Muscle of back (tissue), 13 donors: ENCODE measurements at places on chromosomes 12 and 14.

GRCh38 chr12:3129301-3130056 is 52.3 kb downstream of the TSPAN9 start:
- no peak for DNase-seq

- peak; percentile 81 for DNase-seq
Measured at GRCh38 chr14:101207897-101208296, 304.4 kb upstream of the RTL1 start.

DNA sequence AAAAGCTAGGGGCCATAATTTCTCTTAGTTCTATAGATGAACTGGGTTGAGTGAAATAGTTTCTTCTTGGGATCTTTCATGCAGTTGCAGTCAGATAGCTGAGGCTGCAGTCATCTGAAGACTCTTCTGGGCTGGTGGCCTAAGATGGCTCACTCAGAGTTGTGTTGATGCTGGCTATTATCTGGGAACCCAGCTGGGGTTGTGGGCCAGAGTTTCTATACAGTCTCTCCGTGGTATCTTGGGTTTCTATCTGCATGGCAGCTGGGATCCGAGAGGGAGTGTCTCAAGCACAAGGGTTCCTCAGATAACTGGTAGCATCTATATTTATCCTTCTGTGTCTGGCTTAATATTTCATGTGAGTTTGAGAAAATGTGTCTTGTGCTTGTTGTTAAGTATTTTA is 21.1 kb downstream of the AVPR1A start:
- DNase-seq: no peak

DNA sequence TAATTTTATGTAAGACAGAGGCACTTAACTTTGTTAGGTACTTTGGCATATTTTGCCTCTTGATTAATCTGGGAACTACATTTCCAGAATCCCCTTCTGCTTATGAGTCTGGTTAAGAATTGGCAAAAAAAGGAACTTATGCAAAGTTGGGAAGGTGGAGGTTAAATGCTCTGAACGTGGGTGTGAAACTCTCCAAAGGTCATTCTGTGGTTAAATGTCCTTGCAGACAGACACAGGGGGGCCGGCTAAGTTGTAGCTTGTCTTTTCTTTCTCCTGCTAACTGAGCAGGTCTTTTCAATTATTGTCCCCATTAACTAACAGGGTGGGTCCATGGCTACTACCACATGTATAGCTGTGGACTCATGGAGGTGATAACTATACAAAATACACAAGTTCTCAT is 248.6 kb upstream of the NOVA1 start:
- DNase-seq: no peak

DNA sequence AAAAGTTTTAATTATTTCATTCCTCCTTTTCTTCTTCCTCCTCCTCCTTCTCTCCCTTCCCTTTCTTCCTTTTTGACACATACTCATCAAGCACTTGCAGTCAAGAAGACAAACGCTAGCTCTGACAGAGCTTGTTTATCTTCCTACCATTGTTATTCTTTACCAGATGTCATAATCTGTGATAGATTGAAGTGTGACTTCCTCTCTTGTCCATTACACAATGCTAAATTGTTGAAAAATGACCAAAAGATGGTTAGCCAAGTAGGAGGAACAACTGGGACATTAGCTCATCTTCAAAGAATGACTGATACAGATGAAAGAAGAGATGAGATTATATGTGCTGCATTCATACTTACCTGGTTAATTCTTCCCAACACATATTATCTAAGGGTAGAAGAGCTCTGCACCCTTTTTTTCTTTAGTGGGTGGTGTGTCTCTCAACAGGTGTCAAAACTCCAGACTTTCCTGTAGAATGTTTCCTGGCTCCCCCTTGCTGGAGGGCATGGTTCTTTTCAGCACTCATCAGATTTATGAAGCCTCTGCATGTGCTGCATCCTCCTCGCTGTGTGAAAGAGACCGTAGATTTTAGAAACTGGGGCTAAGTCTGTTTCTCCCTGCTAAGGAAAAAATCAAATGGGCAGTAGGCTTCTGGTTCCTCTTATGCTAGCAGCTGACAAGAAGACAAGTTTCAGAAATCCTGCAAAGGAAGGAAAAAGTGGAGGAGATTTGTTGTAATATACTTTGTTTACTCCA is 147.1 kb downstream of the TMX1 start:
- peak; percentile 42 for DNase-seq

GRCh38 chr12:55729819-55730818 is 1.3 kb upstream of the CD63 start:
- no peak for DNase-seq

DNA sequence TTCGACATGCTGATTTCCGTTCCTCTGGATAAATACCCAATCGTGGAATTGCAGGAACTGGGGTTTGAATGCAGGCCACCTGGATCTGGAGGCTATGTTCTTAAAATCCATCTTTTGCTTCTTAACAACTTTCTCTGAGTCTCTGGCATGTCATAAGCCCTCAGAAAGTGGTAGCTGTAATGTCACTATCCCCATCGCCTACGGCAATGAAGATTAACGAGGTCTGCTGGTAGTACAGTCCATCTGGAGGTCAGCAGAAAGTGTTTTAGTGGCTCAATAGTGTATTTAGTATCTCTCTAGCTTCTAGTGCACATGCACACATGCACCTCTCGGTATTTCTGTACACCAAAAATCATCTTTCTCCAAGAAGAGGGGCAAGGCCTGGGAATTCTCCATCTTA is 130.3 kb upstream of the NOS1 start:
- no peak for DNase-seq

DNA sequence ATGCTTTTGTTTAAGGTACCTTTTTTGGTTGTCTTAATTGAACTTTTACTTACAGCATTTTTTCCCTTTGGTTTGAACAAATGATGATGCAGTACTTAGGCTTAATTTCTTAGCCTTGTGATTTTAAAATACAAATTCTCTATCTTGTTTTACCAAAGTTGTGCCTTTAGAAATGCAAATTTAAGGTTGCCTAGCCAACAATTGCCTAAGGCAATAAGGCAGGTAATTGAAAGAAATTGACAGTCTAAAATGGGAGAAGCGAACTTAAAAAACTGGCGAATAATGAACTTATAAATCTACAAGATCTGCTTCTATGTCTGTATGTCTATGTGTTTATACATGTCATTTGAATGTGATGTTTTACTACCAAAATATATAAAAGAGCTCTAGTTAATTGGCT is 23.6 kb upstream of the CD69 start:
- no peak for DNase-seq

DNA sequence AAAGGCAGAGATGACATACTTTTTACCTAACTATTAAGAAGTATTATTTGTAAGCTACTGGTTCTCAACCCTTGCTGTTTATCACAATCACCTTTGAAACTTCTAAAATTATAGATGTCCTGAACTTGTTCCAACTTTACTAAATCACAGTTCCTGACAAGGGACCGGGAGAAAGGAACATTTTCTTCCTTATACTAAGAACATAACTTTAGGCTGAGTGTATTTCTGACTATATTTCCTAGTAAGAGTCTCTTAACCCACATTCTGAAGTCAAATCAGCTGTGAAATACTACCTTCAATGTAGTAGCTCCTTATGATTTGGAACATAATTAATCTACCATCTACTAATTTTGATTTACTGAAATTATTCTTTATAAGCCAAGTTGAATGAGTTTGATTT is 80.2 kb downstream of the BAZ1A start:
- DNase-seq: no peak

DNA sequence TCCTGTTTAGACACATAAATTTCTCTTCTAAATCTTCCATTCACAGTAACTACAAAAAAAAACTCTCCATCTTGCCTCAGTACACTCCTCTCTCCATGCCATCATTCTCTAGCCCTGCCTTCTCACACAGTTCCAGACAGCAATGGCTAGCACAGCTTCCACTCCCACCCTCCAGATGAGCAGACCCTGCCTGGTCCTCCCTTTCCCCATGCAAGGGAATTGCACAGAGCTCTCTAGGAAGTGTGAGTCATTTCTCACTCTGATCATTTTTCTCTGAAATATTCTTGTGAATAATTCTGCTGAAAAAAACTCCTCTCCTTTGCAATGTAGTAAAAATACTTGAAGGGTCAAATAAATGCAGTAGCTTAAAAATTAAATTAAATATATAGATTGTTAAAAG is 170.6 kb downstream of the BMP4 start:
- no peak for DNase-seq

DNA sequence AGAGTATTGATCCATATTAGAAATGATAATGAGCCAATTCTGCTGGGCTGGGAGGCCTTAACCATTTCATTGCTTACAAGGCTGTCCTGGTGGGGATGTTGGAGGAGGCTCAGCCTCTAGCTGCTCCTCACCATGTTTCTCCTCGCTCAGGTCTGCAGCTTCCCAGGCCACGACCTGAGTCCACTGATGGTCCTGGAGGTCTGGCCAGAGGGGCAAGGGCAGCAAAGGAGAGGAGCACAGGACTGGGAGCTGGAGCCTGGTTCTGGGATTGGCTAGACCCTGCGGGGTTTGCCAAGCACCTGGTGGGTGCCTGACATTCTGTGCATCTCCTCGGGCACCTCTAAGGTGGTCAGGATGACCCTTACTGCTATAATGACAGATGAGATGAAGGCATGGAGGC is 92.6 kb downstream of the KIF26A start:
- DNase-seq: no peak

- DNase-seq: no peak
Measured at GRCh38 chr14:90575336-90575735, 178.5 kb downstream of the CALM1 start.

- no peak for DNase-seq
Measured at GRCh38 chr14:99759546-99759925, 33.7 kb upstream of the EML1 start.

DNA sequence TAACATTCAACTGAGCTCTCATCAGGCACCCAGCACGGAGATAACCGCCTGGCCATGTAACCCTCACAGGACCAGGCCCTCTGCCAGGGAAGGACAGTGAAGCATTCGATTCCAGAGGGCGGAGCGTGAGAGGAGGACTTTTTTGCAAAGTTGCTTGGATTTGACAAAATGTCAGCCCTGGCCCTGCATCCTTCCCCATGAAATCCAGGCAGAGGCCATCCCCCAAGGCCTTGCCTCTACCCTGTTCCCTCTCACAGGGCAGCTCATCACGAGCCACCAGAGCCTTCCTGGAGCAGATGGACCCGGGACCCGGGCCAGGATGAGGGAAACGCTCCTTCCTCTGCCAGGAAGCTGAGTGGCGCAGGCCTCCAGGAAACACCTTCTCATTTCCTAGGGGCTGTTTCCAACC is 17.0 kb downstream of the CAMKK2 start:
- DNase-seq: peak; percentile 53

DNA sequence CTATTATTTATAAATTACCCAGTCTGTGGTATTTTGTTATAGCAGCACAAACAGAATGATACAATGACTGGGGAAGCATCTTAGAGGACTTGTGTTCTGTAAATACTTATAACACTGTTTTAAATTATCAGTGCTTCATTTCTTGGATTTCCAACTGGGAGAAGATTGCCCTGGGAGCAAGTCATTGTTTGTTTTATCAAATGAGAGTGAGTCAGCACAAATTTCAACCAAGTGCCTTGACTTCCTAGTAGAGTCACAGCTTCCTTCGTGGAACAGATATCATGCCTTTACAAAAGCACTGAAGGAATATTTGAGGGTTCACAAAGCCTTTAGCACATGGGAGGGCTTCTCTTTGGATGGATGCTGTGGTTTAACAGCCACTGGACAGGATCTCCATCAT is 234.1 kb downstream of the KTN1 start:
- DNase-seq: no peak

GRCh38 chr12:26452511-26452910 is 257.1 kb downstream of the SSPN start:
- DNase-seq: no peak

DNA sequence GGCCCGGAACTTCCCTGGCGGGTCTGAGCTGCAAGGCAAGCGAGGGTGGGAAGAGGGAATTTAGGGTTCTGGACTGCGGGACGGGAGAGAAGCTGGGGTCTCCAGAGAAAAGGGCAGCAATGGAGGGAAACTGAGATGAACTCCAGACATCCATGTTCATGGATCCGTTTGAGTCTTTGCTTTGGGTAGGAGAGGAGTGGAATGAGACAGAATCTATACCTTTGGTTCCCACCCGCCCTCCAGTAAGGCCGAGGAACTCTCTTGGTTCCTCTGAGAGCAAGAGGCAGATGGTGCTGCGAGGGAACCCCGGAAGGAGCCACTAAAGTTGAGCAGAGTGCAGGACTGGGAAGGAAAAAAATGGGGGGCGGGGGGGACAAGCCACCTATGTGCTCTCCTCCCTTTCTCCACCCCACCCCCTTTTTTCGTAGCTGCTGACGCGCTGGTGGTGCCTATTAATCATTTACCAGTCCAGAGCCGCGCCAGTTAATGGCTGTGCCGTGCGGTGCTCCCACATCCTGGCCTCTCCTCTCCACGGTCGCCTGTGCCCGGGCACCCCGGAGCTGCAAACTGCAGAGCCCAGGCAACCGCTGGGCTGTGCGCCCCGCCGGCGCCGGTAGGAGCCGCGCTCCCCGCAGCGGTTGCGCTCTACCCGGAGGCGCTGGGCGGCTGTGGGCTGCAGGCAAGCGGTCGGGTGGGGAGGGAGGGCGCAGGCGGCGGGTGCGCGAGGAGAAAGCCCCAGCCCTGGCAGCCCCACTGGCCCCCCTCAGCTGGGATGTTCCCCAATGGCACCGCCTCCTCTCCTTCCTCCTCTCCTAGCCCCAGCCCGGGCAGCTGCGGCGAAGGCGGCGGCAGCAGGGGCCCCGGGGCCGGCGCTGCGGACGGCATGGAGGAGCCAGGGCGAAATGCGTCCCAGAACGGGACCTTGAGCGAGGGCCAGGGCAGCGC is 1.2 kb downstream of the SSTR1 start:
- no peak for DNase-seq

- peak; percentile 15 for DNase-seq
Measured at GRCh38 chr12:28172434-28173030, 17.7 kb upstream of the CCDC91 start.

DNA sequence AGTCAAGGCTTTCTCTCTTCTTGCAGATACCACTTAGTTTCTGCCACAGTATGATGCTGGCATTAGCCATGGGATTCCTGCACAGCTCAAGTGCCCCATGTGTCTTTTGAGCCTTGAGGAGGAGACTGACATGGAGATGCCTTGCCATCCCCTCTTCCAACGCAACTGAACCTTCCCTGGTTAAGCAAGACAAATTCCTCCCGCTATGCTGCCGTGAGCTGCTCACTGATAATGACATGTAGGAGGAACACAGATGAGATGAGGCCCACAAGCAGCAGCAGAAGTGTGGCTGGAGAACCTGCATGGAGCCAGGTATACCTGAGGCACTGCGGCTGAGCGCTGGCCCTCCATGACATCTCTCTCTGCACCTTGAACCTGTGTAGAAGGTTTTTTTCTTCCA is 15.4 kb upstream of the PPP1R1A start:
- no peak for DNase-seq

GRCh38 chr14:56733396-56733795 is 76.9 kb downstream of the OTX2 start:
- DNase-seq: no peak

DNA sequence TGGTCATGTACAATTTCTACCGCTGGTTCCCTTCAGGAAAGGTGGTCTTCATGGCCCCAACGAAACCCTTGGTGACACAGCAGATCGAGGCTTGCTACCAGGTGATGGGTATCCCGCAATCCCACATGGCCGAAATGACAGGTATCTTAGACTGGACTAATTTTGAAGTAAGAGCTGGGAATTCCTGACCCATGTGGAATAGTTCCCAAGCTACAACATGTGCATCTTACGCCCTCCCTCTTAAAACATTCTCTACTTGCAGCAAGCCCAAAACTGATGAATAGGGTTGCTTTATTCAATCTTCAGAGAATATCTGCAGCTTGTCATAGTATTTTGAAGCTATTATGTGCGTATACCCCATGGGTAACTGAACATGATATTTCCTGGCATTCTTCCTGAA is 669 bp downstream of the FANCM start:
- DNase-seq: no peak
